Lower leg skin (tissue), 4 donors: ENCODE measurements at places on chromosomes 6 and 20. TPM values are rescaled to one million over a fixed set of nuclear protein-coding genes. Genes with fewer than 3 reads are reported as not detected.

DNA sequence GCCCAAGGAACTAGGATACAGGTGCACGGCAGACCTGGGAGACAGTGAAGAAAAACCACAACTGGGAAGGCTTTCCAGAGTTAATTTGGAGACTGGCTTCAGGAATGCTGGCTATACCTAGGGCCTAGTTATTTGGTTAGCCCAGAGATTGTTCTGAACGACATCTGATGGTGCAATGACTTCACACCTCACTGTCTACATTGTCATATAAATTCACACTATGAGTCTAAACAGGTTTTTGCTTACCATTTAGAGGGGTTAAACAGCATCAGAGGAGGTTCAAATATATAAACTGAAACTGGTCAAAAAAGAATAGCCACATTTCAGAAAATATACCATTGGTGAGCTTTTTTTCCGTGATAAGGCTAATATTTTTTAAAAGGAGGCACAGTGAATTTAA lies 16.7 kb downstream of the UBE2V1 start:
- no peak for DNase-seq

- DNase-seq, result no peak
Observed at GRCh38 chr6:95354551-95354950, 222.8 kb upstream of the MANEA start.

- no peak for DNase-seq
Observed at GRCh38 chr6:102150549-102150948, 757.0 kb downstream of the GRIK2 start.

DNA sequence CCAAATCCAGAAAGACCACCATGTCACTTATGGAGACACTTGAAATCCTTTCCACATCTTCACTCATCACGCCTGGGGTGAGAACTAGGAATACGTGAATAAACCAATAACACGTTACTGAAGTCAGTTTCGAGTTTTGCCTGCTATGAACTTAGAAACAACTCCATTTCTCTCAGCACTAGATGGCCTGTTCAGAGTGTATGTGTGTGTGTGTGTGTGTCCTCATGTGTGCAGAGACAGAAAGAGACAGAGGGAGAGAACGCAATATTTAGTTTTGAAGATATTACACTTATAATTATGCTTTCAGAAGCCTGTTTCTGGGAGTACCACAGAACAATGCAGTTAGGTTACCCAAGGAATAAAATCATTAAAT lies 81.2 kb upstream of the CCN6 start:
- DNase-seq, result no peak

DNA sequence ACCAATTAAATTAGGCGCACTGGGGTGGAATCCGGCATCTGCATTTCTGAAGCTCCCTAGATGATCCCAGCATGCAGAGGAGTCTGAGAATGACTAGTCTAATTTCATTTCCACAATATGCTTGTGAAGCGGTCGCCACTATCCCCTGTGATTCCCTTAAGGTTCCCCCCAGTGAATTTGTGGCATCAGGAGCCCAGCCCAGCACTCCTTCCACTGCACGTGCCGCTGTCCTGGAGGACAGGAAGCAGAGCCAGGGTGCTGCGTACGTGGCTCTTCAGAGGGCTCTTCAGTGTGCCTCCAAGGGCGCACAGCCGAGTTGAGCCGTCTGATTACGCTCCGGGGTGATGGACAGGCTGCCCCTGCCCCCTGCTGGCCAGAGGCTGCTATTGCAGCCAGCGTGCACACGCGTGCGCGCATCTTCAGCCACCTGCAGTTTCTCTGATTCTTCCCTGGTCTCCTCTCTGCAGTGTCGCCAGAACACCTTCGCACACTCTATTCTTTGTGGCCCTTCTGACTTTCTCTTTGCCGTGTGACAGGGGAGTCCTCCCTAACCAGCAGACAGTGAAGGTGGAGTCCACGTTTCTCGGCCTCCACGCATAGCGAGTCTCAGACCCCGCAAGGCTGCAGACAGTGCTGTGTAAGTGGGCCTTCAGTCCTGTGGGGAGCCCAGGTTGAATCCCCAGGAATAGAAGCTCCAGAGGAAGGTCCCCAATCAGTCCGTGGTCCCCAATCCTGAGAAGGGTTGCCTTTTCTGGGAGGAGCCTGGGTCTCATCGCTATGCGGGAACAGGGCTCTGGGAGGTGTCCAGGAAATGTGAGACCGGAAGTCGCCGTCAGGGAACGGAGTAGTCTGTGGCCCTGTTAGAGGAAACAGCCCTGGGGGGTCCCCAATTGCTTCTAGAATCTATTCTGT lies 16.5 kb upstream of the NCR2 start:
- DNase-seq, result peak; percentile 49

GRCh38 chr6:43402820-43403219 lies 24.5 kb upstream of the ABCC10 start:
- DNase-seq, result no peak

DNA sequence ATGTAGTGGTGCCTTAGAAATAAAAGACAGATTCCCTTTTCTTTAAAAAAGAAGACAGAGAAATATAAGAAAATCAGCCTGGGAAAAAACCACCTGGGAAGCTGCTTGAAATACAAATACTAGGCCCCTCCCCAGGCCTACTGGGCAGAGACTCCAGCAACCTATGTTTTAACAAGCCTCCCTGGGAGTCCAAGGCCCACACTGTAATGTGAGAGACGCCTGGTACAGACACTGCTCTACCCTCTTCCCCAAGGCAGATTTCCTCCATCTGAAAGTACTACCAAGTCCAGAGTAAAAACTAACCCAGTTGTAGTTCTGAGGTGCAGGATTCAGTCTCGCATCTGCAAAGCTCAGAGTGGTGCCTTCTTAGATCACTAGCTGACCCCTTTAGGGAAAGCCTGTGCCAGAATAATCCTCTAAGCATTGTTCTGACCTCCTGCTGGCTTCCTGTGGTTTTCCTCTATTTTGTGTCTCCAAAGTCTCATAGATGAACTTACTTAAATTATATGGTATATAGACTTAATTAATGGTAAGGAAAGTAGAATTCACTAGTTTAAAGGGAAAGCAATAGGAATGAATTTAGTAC lies 270.2 kb upstream of the SLC35B3 start:
- DNase-seq, result no peak

DNA sequence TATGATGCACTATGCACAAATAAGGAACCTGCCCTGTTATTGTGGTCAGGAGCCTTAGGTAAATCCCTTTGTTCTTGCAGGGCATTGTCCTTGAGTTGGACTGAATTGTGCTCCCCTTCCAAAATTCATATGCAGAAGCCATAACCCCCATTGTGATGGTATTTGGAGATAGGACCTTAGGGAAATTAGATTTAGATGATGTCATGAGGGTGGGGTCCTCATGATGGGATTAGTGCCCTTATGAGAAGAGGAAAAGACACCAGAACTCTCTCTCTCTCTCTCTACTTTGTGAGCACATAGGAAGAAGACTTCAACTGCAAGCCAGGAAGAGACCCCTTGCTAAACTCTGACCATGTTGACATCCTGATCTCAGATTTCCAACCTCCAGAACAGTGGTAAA lies 268.0 kb downstream of the LRFN2 start:
- DNase-seq, result no peak

DNA sequence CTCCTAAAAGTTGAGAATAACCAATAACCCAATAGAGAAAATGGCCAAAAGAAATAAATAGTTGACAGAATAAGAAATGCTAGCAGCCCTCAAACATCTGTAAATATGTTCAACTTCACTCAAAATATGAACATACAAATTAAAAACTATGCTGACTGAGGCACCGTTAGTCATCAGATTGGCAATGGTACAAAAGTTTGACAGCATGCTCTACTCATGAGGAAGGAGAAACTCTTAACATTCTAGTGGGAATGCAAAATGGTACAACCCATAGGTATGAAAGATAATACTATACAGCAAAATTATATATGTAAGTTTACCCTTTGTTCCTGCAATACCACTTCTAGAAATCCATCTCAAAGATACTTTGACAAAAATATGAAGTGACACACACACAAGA lies 1.6 kb upstream of the ZSCAN12 start:
- no peak for DNase-seq

Gene FAM83C
- total RNA-seq, result 72.1 TPM

Gene RWDD2A
- 1.1 TPM for total RNA-seq

Gene ECHDC1
- total RNA-seq, result 33.7 TPM

Gene ESR1
- total RNA-seq, result 0.99 TPM

Gene NKAIN4
- not detected for total RNA-seq
